ENCODE measurements at places on chromosomes 6 and 20. TPM values are rescaled to one million over a fixed set of nuclear protein-coding genes. Genes with fewer than 3 reads are reported as not detected.

DNA sequence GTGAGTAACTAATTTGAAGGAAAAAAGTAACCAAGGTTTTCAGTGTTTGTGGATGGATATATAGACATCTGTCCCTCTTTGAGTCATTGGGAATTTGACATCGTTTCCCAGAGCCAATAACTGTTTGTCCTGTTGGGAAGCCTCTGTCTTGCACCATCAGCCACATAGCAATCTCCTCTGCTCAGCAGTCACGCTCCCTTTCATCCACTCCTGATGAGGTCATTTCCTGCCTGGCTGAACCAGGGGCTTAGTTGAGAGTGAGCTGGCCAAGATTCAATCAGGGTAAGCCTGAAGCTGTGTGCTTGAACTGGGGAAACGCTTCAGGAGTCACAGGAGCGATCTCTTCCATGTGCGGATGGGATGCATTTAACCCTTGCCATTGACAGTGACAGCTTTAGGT is 121.5 kb upstream of the FOXQ1 start:
- peak; percentile 24 for DNase-seq

DNA sequence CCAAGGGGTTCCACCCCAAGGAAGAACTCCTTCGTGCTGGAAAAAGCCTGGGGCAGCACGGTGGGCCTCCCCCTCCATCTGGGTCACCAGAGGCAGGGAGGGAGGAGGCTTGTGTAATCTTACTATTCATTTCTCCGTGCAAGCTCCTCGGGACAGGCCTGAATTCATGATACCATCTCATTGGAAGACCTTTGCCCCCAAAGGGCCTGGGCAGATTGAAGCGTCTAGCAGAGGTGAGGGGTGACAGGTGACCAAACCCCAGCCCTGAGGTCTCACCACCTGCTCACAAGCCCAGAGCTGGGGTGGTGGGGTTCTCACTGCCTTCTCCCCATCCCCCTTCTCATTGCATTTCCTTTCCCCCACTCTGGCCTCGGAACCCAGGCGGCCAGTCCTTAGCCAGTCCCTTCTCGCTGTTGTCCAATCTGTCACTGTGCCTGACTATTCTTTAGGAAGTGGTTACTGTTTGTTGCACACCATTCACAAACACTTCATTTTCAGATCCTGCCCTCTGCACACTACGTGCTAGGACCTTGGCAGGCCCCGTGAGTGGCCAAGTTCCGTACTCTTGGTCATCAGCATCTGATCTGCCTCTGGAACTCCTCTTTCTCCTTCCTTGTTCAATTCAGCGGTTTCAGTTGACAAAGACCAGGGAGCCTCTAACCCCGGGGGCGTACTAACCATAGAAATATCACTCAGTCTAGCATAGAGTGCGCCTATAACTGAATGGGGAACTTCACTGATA is 137.1 kb downstream of the LY86 start:
- no peak for DNase-seq

DNA sequence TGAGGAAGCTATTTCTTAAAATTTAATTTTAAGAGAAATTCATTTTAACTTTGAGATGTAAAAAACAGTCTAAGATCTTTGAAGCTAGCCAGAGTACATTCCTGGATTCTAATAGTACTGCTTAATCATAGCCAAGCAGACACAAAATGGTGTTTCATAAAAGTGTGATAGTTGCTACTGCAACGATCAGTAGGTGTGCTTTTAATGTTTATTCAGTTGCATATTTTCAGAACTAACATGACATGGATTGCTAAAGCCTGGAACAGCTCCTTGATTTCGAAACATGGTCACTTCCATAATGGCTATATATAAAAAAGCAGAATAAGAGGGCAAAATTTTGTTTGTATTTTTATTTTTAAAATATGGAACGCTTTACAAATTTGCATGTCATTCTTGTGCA is 35.5 kb downstream of the SESN1 start:
- DNase-seq: peak; percentile 9

DNA sequence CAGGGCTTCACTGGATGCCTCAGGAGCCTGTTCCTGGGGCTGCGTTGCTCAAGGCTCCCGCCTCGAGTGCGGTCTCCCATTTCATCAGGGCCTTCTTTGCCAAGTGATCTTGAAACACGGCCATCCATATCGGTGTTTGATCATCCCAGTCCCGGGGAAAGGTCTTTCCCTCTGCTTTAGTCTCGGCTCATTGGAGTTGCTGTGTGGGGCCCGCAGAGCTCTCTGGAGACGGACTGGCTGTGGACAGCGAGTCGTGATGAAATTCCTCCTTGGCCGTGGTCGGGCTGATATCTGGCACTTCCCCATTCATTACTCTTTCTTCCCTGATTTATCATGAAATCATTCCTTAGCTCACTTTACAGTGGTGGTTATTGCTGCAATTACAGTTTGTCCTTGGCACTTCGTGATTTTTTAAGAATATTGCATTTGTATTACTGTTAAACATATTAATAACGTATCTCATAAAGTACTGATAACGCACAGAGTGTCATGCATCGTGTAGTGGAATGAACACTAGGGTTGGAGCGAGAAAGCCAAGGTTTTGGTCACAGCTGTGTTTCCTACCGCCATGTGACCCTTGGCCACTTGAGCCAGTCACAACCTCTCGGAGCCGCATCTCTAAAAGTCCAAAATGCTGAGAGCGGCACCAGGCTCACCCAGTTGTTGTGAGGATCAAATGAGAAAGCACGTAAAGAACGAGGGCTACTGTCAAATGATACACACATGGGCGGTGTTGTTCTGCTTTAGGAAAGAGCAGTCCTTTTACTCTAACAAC is 71.8 kb downstream of the MTHFD1L start:
- no peak for DNase-seq

DNA sequence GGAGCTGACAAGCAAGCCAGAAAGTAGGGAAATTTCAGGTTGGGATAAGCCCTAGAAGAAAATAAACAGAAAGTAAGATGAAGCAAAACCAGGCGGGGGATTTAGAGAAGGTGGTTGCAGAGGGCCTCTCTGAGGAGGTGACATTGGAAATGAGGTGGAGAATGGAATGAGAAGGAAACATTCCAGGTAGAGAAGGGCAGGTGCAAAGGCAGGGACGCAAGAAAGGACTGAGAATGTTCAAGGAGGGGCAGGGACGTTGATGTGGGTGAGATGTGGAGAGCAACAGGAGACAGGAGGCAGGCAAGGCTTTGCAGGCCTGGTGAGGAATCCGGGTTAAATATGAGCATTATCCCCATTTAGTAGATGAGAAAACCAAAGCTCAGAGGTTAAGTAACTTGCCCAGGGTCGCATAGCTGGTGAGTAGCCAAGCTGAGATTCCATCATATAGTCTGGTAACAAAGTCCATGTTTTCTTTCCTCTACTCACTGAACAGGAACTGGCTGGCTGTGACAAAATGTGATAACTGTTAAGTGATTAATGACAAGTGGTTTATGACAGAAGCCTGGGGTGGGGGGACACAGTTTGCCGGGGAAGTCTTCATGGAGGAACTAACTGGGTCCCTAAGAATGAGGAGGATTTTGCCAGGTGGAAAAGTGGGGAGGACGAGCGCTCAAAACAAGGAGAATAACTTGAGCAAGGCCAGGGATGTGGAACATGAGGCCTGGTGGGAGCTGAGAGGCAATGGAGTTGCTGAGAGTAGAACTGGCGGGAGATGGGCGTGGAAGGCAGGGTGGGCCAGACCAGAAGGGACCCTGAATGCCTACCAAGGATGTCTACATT is 32.6 kb downstream of the MRPL14 start:
- no peak for DNase-seq

DNA sequence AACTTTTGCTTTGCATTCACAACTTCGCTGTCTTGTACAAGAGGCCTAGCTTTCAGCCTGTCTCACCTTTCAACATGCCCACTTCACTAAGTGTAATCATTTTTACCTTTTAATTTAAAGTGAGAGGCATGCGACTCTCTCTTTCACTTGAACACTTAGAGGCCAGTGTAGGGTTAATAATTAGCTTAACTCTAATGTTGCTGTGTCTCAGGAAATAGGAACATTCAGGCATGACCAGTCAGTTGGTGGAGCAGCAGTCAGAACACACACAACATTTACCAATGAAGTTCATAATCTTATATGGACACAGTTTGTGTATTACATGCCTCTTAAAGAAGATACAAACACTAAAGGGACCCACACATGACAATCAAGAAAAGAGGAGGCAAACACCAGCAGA is 47.6 kb downstream of the HTR1B start:
- DNase-seq: no peak

DNA sequence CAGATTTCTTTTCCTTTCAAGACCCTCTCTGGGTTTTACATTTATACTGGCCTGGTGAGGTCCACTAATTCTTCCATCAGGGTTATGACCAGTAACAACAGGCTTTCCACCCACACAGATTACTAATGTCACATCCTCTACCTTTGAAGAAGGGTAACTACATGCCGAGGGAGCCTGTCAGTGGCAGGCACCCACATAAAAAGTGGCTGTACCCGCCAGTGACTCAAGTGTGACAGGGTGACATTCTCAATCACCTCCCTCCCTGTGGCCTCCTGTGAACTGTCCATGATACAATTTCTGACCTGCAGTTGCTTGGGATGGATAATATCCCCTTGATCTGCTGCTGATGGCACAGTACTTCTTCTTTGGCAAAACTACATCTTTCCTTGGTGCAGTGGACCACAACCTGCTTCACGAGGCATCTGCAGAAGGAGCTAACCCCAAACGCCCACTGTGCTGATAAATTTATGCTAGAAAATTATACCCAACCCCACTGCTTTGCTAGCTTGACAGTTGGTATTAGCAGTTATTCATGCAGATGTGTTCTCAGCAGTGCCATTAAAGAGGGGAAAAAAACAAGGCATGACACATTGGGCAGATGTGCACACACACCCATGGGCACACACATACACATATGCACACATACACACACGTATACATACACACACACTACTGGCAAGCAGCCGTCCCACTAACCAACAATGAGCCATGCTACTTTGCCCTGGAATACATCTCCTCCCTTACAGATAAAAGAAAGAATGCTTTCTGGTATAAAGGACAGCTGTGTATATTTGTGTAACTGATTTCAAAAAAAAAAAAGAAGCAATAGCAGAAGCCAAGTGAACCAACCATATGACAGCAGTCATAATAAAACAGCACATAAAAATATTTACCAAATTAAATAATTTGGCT is 20.8 kb downstream of the GFOD1 start:
- no peak for DNase-seq

DNA sequence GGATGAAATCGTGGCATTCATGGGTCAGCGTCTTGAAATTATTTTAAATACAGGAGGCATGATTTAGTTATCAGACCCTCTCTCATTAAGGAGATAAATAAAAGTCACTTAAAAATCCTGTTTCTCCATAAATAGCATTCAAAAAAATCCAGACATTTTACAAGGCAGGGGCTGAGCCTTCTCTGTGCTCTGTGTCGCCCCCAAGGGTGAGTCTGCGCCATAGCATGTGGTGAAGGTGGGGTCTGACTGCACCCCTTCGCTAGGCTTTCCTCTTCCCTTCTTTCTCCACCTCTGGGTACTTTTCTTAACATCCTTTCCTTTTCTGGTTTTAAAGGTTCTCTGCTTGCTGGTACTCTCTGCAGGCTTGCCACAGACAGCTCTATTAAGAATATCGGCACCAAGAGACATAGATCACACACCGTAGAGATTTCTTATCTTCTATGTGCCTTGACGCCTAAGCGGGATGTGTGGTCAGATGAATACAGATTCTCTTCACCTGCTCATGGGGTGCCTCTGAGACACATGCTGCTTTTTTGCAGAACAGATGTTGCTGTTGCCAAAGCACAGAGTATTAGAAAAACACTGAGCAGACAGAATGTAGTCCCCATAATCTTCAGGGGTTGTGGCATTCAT is 20.1 kb upstream of the FAM209A start:
- peak; percentile 30 for DNase-seq

DNA sequence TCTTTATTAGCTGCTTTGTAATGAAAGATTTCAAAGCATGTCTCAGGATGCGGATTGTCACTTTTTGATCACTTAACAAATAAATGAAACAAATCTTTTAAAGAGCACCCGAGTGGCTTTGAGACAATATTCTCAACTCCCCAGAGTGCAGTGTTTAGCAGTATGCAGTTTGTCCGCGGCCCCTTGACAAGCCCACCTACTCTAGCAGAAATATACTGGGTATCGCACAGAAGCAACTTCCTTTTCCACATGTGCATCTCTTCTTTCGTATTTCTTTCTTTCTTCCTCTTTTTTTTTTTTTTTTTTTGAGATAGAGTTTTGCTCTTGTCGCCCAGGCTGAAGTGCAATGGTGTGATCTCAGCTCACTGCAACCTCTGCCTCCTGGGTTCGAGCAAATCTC is 84.5 kb upstream of the FAM184A start:
- DNase-seq: no peak

GRCh38 chr20:40370800-40371199 is 318.2 kb downstream of the MAFB start:
- no peak for DNase-seq

GRCh38 chr6:142568857-142569597 is 267.2 kb downstream of the ADGRG6 start:
- no peak for DNase-seq

- peak; percentile 2 for DNase-seq
These were observed 1.8 kb downstream of the PDRG1 start for GRCh38 chr20:31949877-31950646.

- no peak for DNase-seq
These were observed 22.3 kb upstream of the SUPT3H start for GRCh38 chr6:45400021-45400420.

GRCh38 chr6:150029749-150030148 is 4.4 kb upstream of the RAET1L start:
- no peak for DNase-seq

- no peak for DNase-seq
These were observed 287.0 kb upstream of the MARCKS start for GRCh38 chr6:113570161-113570560.

GRCh38 chr6:2652611-2653010 is 98.1 kb downstream of the MYLK4 start:
- no peak for DNase-seq

DNA sequence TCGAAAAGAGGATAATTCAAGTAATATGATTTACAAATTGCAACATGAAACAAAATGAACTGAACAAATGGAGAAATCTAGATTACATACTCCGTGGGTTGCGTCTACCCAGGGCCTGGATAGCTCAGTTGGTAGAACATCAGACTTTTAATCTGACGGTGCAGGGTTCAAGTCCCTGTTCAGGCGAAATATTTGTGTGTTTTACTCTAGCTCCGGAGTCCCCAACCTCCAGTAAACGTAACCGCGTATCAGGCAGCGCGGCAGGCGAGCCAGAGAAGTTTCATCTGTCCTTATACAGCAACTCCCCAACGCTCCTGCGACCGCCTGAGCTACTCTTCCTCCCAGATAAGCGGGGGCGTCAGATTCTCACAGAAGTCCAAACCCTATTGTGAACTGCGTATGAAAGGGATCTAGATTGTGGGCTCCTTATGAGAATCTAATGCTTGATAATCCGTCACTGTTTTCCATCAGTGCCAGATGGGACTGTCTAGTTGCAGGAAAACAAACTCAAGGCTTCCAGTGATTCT is 176.1 kb downstream of the TRIM27 start:
- DNase-seq: peak; percentile 36

GRCh38 chr6:154709621-154710020 is 23.6 kb upstream of the SCAF8 start:
- DNase-seq: peak; percentile 17

HUS1B gene
- 1.5 TPM for total RNA-seq

SLC44A4 gene
- total RNA-seq: 0.17 TPM

THEMIS gene
- not detected for total RNA-seq

FYN gene
- 146 TPM for total RNA-seq

ADGRB3 gene
- not detected for total RNA-seq

ISM1 gene
- total RNA-seq: 0.09 TPM

FOXA2 gene
- total RNA-seq: not detected

HLA-DPB1 gene
- 22.4 TPM for total RNA-seq

GRIK2 gene
- 0.34 TPM for total RNA-seq

C6orf141 gene
- 42.3 TPM for total RNA-seq

ADAM33 gene
- 0.17 TPM for total RNA-seq

STMND1 gene
- total RNA-seq: not detected

CD24 gene
- 21.6 TPM for total RNA-seq

CHRNA4 gene
- not detected for total RNA-seq
